ENCODE measurements at places on chromosomes 1 and 21.

- DNase-seq, result no peak
These were observed 421.5 kb downstream of the PTPRU start for GRCh38 chr1:29657816-29658215.

GRCh38 chr1:20612221-20612746, 21.0 kb upstream of the PINK1 start:
- no peak for DNase-seq

- no peak for DNase-seq
These were observed 215.9 kb downstream of the TOMM20 start for GRCh38 chr1:234912548-234913277.

- DNase-seq, result no peak
These were observed 133.1 kb upstream of the C1orf174 start for GRCh38 chr1:4033129-4033676.

- DNase-seq, result no peak
These were observed 4.3 kb upstream of the VWA1 start for GRCh38 chr1:1430992-1431844.

- peak; percentile 39 for DNase-seq
These were observed at the start of gene FNBP1L for GRCh38 chr1:93447481-93448291. FNBP1L (plus strand) TSS chr1:93448118; CDS start chr1:93448282, 164 bp downstream.

- DNase-seq, result no peak
These were observed 54.0 kb upstream of the LRP8 start for GRCh38 chr1:53381790-53382401.

DNA sequence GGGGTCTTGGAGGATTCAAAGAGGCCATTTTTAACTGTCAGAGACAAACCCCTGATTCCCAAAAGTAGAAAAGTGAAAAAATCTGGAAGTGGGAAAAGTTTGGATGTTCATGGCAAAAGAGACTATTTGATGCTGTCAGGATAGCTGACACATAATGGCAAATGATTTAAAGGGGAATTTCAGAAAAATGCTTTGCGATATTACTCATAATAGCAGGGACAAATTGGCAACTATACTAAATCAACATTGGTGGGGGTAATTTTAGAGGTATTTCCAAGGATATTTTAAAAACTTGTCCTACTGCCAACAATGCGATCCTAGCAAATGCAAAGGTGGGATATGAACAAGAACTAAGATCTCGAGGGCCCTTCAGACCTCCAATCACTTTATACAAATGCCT, 5.3 kb upstream of the GSTM4 start:
- DNase-seq, result no peak

GRCh38 chr1:7962014-7962335, 464 bp downstream of the PARK7 start:
- DNase-seq, result no peak

DNA sequence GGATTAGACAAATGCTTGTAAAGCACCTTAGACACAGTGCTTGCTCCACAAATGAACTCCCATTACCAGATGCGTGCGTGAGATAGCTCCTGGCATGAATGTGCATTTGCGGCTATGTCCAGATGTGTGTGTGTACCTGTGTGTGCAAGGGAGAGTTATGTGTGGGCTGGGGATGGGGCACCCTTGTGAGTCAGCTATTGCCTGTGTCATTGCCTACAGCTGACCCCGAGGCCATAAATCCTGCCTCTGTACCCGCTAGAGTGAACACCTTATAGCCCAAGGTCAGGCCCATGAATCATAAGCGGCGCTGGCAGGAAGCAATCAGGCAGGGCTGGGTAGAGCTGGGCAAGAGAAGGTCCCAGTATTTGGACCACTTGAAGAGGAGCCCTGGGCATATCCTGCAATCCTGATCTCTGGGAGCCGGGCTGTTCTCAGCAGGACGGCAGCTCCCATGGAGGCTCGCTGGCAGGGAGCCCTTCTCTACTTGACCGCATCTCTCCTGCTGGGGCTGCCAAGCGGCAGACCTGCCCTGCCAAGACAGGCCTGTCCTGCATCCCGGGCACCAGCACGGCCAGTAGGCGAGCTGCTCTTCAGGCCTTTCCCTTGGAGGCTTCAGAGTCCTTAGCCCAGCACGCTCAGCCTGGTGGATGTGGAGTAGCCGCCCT, 86.4 kb downstream of the TMEM53 start:
- DNase-seq, result no peak

GRCh38 chr1:3054474-3054873, 14.5 kb upstream of the PRDM16 start:
- DNase-seq, result no peak

DNA sequence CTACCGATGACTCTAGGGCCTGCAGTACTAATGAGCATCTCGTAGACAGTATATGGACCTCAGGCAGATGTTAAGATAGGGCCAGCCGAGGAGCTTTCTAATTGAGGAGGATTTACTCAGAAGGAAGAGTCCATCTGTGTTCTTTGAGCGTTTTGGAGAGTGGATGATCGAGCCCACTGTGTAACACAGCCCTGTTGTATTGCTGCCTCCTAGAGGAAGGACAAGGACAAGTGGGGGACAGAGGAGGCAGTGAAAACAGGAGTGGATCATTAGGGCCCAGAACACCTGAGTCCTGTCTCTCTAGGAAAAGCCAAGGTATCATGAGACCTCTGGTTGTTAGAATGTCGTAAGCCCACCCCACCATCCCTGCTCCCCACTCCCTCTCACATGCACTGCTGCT, 62.9 kb downstream of the TBX19 start:
- no peak for DNase-seq

DNA sequence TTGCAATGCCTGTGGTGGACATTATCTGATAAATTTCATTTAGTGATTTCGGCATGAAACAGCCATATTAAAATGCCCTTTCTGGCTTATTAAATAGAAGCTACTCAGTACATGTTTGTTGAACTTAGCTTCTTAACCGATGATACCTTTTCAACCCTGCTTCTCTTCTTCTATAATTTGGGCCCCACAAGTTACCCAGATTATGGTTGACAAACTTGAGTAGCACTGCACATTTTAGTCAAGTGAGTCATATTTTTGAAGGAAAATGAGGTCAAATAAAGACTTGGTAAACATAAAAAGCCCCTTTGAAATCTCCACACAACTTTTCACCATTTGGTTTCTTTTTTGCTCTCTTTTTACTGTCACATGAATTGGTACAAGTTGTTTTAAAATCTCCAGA, 33.8 kb downstream of the GIPC2 start:
- DNase-seq, result no peak

- no peak for DNase-seq
These were observed 553.4 kb downstream of the LTN1 start for GRCh38 chr21:28439251-28439650.

DNA sequence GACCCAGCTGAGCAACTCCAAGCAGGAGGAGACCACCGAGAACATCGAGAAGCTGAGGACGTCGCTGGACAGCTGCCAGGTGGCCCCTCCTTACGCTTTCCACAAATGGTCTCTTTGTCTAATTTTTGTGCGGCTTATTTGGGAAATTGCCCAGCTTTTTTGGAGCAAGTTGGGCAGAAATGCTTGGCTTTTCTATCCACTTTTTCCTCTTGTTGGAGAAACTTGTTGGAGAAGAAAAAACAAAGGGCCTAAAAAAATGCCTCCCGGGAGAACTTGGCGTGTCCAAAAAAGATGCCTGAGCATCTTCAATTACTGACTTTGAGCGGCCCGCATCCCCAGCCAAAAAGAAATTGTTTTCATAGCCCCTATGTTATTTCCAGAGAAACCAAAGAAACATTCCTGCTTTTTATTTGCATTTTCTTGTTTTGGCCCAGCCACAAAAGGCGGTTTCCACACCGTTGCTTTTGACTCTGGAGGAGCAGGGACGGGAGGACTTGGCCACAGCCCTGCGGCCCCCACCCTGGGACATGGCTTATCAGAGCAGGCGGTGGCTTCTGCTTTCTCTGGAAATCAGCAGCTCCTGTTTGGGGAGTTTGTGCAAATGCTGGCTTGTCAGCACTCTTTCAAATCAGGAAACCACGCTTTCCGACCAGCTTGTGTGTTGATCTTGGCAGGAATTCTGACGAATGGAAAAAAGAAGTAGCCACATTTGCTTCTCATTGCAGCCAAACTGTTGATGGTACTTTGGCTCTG, 81.2 kb upstream of the EFHD2 start:
- no peak for DNase-seq

- no peak for DNase-seq
These were observed 52.9 kb upstream of the CNTN2 start for GRCh38 chr1:204990059-204990664.

DNA sequence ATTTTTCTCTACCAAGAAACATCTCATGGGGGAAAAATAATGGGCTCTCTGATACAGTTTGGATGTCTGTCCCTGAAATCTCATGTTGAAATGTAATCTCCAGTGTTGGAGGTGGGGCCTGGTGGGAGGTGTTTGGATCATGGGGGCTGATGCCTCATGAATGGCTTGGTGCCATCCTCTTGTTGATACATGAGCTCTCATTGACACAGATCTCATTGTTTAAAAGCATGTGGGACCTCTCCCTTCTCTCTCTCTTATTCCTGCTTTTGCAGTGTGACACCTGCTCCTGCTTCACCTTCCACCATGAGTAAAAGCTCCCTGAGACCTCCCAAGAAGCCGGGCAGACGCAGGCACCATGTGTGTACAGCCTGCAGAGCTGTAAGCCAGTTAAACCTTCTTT, 332.5 kb upstream of the NRIP1 start:
- DNase-seq, result no peak

Data from memory B cell (primary cell).